ENCODE measurements at places on chromosomes 5 and 9. TPM values are rescaled to one million over a fixed set of nuclear protein-coding genes. Genes with fewer than 3 reads are reported as not detected.

Gene GPR21
- 2.6 TPM for total RNA-seq

DNA sequence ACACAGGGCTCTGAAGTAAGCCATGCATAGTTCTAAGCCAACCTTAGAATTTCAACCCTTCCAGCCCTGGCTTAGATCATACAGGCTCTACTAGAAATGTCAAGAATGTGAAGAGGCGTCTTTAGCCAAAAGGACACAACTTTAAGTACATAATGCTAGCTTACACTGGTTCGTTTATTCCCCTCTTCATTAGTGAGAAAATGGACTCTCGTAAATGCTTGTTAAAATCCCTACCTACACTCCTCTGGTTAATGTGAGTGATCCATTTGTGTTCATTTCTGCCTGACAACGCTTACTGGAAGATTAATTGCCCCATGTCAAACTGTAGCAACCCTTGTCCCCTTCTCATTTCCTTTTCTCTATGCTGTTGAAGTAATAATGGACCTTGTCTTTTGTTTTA is 149.3 kb upstream of the POU5F2 start:
- DNase-seq: no peak

DNA sequence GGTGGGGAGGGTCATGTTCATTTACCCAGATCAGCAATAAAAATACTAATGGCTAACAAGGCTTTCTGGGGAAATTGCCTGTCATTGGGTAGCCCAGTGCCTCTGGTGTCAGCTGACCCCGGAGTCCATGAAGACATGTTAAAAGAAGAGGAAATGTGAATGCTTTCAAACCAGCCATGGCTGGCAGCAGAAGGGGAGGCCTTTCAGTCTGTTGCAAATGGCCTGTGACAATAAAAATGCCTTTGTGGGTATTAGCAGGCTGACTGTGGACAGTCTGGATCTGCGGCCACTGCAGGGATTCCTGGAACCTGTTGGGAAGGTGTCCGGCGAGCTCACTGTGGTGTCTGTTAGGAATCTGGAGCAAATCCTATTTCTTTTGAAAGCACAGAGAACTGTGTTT is 7.5 kb downstream of the ABL1 start:
- DNase-seq: no peak

DNA sequence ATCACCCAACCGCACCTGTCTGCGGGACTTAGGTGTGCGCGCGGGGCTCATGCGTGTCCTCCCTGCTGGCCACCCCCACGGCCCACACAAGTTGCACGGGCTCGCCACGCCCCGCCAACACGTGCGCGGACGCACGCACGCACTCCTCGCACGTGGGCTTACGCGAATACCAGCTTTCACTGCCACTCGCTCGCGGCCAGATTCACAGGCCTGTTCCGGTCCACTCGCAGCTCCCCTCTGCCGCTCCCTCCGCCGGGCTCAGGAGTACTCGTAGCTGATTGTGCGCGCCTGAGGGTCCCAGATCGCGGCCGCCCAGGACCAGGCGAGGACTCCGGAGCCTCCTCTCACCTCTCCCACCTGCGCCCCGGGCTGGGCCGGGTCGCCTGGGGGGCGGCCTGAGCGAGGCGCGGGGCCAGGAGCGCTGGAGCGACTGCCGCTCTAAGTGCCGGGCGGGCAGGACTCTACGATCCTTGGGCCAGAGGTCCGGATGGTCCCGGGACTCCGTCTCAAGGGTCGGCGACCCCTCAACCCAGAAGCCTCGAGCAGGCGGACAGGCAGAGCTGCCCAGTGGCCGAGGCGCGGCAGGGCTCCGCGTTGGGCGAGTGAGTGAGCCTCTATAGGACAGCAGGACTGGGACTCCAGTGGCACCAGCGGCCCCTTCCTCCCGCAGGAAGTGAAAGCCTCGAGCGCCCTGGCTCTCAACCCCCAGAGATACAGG is 3.4 kb downstream of the PCDHGC5 start:
- no peak for DNase-seq

Measured in mucosa of descending colon (tissue), 3 donors.